ENCODE measurements at places on chromosomes 1 and 21.

DNA sequence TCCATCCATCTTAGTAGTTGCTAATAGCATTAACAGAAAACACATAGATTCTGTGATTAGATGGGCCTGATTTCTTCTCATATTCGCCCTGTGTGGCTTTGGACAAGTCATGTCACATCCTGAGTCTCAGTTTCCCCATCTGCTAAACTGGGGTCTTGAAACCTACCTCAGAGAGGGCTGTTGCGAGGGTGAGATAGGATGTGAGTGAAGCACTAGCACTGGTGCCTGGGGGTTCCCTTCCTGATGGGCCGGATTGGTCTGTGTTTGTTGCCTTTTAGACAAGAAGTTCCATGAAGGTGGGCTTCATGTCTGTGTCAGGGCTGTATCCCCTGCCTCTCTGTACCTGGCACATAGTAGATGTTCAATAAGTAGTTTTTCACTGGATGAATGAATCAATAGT is 3.5 kb upstream of the MAN1C1 start:
- DNase-seq = no peak

DNA sequence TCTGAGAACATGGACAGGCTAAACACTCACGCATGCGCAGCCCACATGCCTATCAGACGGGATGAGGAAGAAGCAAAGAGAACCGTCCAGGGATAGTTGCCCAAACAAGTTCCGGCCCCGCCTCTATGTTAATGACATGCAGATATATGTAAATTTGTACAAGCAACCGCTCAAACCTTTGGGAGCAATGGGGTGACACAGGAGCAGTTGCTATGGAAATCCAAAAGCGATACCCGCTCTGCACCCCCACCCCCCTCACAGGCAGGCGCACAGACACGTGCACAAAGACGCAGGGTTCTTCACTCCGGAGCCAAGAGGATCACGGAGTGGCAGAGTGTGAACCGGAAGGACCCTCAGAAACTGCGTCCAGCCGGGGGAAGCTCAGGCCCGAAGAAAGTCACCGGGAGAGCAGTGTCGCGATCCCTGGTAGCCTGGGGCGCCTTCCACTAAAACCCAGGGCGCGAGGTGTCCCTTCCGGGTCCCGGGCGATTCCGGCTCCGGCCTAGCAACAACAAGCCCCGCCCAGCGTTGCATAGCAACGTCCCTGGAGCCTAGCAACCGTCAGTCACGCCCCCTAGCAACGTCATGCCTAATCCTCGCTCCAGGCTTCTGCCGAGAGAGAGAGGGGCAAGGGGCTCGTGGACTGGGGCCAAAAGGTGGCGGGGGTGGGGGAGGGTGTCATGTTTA is 24.1 kb upstream of the ADGRB2 start:
- DNase-seq = peak; percentile 81

DNA sequence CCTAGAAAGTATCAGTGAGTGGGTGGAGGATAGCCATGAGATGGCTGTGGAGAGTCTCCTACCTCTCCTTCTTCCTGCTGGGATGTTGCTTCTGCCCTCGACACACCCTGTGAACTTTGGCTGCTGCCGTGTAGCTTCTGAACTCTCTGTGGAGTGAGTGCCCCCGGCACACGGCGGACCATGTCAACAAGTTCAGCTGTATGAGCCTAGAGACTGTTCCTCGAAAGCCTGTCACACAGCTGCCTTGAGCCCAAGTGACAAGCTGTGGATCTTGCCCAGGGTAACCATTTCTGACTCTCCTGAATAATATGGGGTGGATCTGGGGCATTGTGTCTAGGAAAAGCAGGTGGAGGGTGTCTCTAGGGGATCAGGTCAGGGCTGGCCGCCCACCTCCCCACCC is 143.2 kb downstream of the NOS1AP start:
- no peak for DNase-seq

GRCh38 chr1:42845866-42846256 is 552 bp upstream of the ZNF691 start:
- DNase-seq = no peak

GRCh38 chr1:20028726-20029125 is 41.3 kb upstream of the PLA2G5 start:
- no peak for DNase-seq

DNA sequence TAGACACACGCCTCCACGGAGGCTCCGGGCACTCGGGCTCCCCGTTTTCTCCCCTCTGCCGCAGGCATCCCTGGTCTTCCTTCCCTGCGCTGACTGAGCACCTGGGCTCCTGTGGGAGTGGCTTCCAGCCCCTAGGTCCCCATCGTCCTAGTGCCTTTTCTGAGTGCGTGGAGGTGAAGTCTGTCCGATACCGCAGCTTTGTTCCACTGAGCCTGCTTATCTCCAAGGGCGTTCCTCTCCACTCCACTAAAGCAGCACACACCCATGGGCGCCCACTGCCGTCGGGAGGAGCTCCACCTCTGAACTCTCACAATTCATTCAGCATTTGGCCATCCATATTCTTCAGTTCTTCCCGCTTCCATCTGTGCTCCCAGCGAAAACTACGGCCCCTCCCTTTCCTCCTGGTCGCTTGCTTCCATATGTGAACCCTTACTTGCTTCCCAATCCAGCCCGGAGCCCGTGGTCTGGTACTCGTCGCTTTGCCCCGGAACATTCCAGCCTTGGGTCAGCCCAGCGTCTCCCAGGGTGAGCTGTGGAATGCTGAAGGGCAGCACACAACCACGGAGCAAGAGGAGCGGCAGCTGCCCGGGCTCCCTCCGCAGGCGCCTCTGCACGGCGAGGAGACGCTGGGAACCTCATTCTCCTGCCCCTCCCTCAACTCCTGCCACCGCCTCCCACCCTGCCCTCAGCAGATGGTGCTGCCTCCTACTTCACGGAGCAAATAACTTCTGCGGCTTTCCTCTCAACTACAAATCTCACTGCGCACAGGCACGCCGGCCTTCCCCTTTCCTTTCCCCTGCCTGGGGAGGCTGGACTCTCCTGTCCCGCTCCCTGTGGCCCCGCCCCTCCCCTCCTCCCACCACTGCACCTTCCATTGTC is 27.5 kb downstream of the ATP8B2 start:
- no peak for DNase-seq

- DNase-seq = no peak
These were observed 1042.6 kb downstream of the PLA2G4A start for GRCh38 chr1:187871177-187871845.

GRCh38 chr1:171844381-171844780 is 3.1 kb downstream of the DNM3 start:
- no peak for DNase-seq

DNA sequence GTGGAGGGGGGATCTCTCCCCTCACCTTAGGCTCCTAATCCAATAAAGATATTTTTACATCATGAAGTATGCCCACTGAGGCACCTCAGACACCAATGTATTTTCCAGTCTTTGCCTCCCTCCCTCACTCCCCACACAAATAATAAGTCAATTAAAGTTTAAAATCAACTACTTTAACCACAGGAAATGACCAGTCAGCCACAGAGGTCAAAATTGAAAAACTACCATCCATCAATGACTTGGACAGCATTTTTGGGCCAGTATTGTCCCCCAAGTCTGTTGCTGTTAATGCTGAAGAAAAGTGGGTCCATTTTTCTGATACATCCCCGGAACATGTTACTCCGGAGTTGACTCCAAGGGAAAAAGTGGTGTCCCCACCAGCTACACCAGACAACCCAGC is 70.6 kb upstream of the DYNLT5 start:
- DNase-seq = no peak

DNA sequence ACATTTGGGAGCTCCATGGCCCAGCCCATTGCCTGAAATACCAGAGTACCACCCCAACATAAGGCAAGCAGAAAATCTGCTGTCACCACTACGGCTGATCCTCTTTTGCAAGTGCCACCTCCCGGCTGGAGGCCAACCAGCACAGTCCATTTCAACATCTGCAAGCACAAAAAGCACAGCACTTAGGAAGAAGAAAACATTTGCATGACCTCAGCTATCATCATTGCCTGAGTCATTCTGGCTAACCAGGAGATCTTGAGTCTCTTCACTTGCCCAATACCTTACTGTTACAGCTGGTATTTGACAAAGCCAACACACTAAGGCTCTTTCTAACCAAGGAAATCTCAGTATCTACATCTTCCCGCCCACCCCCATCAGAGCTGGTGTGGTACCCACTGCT is 55.9 kb downstream of the NEK7 start:
- no peak for DNase-seq

- DNase-seq = no peak
These were observed 20.0 kb downstream of the METTL13 start for GRCh38 chr1:171801487-171801891.

DNA sequence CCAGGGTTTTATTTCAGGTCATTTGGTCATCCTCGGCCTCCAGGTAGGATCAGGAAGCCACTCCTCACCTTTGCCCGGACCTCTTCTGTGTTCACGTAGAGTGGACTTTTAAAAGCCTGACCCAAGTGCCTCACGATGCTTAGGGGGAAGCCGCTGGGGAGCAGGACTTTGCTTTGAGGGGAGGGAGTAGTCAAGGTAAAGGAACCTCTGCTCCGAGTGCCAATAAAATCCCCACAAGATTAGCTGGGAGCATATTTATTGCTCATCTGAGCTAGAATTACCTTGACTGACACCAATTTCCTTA is 603 bp upstream of the DHRS3 start:
- DNase-seq = no peak

- no peak for DNase-seq
These were observed 9.0 kb downstream of the TGFBR3 start for GRCh38 chr1:91876781-91877573.

DNA sequence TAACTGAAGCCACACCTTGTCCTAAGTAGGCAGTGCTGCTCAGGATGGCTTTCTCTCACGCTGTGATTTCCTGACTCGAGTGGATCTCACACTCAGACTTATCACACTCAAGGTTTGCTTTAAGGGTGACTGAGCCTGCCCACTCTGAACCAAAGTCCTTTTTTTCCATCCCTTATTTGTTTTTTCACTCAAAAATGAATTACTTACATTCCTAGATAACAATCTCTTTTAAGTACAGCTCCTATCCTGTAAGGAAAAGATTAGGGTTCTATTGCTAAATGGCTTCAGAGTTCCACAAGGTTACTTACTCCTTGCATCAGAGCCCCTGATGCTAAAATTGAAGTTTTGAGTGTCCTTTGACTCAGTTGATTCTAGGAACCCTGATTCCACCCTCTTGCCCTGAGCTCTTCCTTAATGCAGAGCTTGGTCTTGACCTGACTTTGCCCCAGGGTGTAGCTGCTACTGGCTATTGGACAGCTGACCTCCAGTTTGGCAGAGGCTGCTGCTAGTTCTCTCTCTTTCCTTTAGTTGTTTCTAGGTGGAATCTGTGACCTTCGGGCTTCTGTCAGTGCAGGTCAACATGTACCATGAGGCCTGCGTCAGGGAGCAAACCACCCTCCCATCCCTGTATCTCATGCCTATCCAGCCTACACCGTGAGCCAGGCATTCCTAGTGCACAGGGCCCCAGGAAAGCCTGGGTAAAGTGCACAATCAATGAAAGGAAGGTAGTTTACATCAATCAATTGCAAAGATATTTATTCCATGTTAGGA is 80.1 kb upstream of the CD55 start:
- DNase-seq = no peak

GRCh38 chr1:63557365-63557987 is 34.2 kb downstream of the EFCAB7 start:
- no peak for DNase-seq

DNA sequence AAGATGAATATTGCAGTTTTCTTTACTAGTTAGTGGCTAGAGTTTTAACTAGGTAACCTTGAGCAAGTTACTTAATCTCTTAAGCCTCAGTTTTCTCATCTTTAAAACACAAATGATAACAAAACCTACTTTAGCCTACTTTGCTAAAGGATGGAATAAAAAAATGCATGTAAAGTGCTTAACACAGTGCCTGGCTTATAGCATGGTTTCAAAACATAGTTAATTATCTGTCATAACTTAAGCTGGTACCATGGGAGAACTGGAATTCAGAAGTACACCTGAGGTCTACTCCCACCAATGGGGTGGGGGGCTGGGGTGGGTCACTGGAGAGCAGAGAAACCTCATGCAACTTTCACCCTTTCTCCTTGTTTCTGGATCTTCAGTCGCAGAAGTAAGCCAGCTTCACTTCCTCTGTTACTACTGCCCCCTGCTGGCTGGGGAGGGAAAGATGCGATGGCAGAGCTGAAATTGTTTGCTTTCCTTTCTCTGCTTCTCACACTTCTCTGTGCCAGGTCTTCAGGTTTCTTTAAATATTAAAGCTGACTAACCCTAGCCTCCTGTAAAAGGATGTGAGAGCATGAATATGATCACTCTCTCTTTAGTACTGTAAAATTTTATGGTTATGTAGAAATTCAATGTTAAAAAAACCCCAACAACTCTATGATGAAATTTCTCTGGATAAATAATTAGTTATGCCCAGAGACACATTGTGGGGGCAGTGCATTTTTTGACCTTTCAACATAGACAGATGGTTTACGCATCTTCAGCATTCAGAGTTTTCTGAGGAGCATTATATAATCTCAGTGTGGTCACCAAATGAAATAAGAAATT is 324.2 kb downstream of the HLX start:
- peak; percentile 26 for DNase-seq

- no peak for DNase-seq
These were observed 16.7 kb upstream of the PSMD4 start for GRCh38 chr1:151237678-151238466.

DNA sequence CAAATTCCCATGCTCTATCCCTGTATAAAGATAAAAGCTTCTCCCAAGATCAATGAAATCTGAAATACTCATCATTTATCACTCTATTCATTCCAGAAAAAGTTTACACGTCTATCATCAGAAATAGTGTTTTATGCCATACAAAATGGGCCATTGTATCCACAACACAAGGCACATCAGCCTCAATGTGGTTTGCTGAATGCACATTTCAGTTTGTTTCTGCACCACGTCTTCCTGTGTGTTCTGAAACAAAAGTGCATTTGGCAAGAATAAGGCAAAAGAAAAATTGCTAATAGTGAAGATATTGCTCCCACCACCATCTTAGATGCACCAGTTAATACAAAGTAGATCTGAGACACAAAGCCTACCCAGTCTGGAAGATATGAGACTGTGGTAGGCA is 89.6 kb upstream of the ETS2 start:
- no peak for DNase-seq

GRCh38 chr1:2126331-2127186 is 68.0 kb downstream of the FAAP20 start:
- no peak for DNase-seq

DNA sequence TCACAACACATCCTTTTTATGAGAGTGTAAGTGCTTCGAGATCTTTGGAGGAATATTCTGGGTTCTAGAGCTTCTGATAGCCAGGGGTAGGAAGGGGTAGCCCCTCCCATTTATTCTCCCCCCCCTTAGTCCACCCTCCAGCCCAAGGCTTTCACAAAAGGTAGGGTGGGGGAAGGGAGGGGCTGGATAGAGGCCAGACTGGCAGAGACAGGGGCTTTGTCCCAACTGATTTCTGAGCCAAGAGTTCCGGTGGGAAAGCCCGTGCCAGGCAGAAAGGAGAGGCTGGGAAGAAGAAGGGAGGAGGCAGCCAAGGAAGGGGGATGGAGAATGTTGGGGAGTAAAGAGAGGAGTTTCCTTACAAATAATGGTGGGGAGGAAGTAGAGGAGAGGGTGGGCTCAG is 3.1 kb downstream of the BCAN start:
- no peak for DNase-seq

- DNase-seq = no peak
These were observed 1.7 kb downstream of the PKNOX1 start for GRCh38 chr21:42975886-42976608.

Measured in activated T-helper 1 cell treated with anti-CD3 and anti-CD28 coated beads, Interleukin-2, amount 50 U/mL, for 16 hours (primary cell).